ENCODE measurements at places on chromosomes 6 and 20.

DNA sequence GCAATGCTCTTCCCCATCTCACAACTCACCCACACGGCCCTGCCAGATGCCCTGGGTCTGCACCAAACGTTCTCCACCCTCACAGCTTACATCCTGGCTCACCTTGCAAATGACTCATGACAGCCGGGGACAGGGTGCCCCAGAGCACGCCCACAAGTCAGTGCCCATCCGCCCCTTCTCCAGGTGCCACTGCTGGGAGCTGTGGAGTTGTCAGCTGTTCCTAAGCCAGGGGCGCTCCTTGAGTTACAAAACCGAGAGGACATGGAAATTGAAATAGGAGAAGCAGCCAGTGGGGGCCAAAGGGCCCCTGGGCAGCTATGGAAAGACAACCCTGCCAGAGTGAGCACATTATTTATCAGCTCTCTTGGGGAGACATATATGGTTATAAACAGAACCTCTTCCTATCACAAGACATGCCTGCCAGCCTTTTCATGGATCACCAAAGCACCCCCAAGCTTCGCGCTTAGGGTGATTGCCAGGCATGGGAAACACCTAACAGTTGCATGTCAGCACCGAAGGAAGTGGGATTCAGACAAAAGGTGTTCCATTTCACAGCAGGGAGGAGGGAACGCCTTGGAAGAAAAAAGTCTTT is 236.8 kb downstream of the LY86 start:
- no peak overlapping the region for H3K4me3 ChIP-seq
- 0 out of 2 replicates have a peak, but pooled peaks cover 4% of the 10 kb centered on the region for H3K27me3 ChIP-seq
- DNase-seq = no peak
- no peak overlapping the region for H3K27ac ChIP-seq

GRCh38 chr20:47335251-47336128 is 21.0 kb downstream of the ZMYND8 start:
- H3K27ac ChIP-seq = peak overlapping the region; percentile 94
- peak overlapping the region; percentile 51 for H3K4me3 ChIP-seq
- DNase-seq = peak; percentile 70
- H3K4me1 ChIP-seq = peaks cover 60% of the 10 kb centered on the region

DNA sequence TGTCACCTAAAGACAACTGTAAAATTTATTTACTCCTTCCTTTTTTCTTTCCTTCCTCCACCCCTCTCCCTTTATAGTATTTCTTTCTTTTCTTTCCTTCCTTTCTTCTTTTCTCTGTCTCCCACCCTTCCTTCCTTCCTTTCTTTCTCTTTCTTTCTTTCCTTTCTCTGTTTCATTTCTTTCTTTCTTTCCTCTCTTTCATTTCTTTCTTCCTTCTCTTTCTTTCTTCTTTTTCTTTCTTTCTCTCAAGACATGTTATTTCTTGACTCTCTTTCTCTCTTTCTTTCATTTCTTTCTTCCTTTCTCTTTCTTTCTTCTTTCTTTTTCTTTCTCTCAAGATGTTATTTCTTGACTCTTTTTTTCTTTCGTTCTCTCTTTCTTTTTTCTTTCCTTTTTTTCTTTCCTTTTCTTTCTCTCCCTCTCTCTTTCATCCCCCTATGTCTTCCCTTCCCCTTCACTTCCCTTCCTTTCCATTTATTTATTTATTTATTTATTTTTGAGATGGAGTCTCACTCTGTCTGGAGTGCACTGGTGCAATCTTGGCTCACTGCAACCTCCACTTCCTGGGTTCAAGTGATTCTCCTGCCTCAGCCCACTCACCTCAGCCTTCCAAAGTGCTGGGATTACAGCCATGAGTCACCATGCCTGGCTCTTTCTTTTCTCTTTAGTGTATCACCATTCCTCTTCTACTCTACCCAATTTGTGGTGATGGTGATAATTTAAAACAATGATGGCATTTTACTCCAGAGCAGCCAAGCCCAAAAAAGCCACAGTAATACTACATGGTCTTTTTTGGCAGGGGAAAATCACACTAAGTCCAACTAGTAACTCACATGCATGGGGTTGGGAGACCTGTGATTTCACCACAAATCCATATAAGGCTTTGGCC is 188.2 kb downstream of the ADGRG6 start:
- no peak overlapping the region for H3K27ac ChIP-seq
- no peaks in the 10 kb centered on the region for H3K27me3 ChIP-seq
- no peaks in the 10 kb centered on the region for H3K36me3 ChIP-seq
- peak; percentile 59 for DNase-seq
- no peak overlapping the region for H3K4me3 ChIP-seq

DNA sequence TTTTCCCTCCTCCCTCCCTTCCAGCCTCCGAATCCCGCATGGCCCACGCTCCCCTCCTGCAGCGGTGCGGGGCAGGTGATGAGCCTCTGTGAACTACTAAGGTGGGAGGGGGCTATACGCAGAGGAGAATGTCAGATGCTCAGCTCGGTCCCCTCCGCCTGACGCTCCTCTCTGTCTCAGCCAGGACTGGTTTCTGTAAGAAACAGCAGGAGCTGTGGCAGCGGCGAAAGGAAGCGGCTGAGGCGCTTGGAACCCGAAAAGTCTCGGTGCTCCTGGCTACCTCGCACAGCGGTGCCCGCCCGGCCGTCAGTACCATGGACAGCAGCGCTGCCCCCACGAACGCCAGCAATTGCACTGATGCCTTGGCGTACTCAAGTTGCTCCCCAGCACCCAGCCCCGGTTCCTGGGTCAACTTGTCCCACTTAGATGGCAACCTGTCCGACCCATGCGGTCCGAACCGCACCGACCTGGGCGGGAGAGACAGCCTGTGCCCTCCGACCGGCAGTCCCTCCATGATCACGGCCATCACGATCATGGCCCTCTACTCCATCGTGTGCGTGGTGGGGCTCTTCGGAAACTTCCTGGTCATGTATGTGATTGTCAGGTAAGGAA is at the start of gene OPRM1:
Gene OPRM1 (plus strand): TSS at position 10 of the 612 bp plus-strand sequence. CDS start 305 bp downstream, at position 315.
- peak; percentile 47 for DNase-seq
- H3K4me1 ChIP-seq = no peaks in the 10 kb centered on the region
- H3K27me3 ChIP-seq = no peaks in the 10 kb centered on the region
- no peak within 1 kb of the TSS for H3K4me3 ChIP-seq

Measured in GM23248 (cell line).